ENCODE measurements at places on chromosomes 7 and 10.

GRCh38 chr7:23098460-23098859 is 7.1 kb upstream of the KLHL7 start:
- no peak for DNase-seq

DNA sequence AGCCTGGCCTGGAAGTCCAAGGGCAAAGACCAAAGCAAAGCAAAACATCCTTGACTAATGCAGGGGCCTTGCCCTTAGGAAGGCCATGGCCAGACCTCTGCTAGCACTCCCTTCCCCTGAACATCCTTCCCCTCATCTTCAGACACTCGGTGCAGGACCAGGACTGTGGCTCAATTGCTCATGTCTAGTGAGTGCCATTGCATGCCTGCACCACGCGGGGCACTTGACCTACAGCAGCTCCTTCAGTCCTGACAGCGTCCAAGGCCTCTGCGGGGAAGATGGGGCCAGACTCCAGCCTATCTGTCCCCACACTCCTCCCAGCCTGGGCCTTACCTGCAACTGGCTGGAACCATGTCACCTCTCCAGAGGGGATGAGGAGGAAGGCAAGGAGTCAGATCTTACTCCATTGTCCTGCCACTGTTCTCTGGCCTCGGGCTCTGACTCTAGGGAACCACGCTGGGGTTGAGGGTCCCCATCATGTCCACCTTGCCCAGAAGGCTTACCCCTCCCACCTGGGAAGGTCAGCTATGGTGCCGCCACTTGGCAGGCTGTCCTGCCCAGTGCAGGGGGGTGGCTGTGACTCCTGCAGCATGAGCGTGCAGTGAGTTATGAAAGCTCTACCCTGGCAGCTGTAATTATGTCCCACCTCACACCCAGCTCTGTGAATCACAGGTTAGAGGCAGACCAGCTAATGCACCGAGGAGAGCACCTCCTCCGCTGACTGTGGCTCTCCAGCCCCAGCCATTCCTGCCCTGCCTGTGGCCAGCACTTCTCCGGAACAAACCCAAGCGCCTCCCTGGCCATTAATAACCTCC is 16.1 kb downstream of the DRGX start:
- DNase-seq, result no peak

DNA sequence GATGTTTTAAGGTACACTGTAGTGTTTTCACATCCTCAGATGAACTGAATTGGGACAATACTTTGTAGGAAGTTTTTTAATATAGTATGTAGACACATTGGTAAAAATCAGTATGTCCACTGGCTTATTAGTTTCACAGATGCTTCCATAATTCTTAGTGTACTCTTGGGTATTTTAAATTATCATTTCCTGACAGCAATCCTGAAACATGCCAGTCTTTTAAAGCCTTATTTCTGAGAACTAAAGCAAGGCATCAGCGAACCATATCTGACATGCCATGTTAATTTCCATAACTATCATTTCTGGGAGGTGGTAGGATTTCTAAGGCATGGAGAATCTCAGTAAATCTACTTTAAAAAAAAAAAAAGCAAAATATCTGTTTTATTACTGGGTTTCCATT is 266.4 kb downstream of the ADK start:
- DNase-seq, result no peak

- peak; percentile 24 for DNase-seq
Measured at GRCh38 chr10:87659571-87660483, at the start of gene PAPSS2. Gene PAPSS2, plus strand, starts transcription at chr10:87659878. Its CDS starts 104 bp downstream, at chr10:87659982.

GRCh38 chr10:29142516-29143314 is 146.2 kb upstream of the LYZL1 start:
- DNase-seq, result no peak

DNA sequence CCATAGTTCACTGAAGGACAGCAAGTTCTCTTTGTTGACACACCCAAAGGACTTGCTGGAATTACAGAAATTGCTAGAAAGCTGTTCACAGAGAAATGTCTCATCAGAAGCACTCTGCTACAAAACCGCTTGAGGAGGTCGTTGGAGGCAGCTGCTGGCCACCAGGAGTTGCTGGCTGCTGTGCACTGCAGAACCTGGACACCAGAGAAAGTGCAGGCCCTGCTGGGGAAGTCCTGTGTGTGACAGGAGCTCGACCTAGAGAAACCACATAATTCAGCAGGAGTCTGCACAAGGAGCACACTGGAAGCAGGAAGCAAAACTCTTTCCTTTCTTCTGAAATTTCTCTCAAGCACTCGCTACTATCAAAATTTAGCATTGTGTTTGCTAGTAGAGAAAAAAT is 461.5 kb upstream of the GHITM start:
- DNase-seq, result no peak

- no peak for DNase-seq
Measured at GRCh38 chr10:72000073-72001032, 36.2 kb downstream of the CHST3 start.

- no peak for DNase-seq
Measured at GRCh38 chr7:151774951-151775350, 102.0 kb downstream of the PRKAG2 start.

- DNase-seq, result no peak
Measured at GRCh38 chr10:93379731-93380575, 102.2 kb downstream of the MYOF start.

DNA sequence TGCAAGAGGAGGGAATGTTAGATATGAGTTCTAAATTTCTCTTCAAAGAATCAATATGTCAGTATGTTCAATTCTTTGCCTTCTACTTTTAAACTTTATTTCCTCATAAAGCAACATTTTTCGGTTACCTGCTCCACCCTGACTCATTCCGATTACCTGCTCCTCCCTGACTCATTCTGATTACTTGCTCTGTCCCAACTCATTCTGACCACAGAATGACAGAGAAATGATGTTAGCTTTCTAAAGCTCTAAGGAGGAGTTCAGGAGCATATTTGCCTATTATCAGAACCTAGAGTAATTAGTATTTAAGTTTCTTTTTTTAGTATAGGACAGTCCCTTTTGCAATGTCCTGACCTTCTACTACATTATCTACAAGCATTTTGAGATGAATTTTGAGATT is 24.5 kb upstream of the PPP1R9A start:
- DNase-seq, result peak; percentile 27

GRCh38 chr7:148083448-148083847 is 507.1 kb upstream of the C7orf33 start:
- no peak for DNase-seq

GRCh38 chr7:108535257-108535656 is 9.3 kb upstream of the PNPLA8 start:
- no peak for DNase-seq

DNA sequence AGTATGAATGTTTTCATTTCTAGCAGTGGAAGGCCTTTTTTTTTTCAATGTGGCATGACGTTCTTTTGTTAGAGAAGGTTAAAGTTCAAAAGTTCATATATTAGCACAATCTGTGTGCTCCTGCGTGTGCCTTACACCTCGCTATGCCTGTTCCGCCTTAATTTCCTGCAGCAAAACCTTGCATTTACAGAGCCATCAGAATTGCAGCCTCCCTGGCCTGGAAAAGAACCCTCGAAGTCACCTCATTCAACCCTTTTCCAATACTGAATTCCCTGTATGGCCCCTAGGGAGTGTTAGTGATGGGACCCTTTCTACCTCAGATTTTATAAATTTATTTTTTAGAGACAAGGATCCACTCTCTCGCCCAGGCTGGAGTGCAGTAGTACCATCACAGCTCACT is 103.5 kb upstream of the ZNF438 start:
- DNase-seq, result no peak

DNA sequence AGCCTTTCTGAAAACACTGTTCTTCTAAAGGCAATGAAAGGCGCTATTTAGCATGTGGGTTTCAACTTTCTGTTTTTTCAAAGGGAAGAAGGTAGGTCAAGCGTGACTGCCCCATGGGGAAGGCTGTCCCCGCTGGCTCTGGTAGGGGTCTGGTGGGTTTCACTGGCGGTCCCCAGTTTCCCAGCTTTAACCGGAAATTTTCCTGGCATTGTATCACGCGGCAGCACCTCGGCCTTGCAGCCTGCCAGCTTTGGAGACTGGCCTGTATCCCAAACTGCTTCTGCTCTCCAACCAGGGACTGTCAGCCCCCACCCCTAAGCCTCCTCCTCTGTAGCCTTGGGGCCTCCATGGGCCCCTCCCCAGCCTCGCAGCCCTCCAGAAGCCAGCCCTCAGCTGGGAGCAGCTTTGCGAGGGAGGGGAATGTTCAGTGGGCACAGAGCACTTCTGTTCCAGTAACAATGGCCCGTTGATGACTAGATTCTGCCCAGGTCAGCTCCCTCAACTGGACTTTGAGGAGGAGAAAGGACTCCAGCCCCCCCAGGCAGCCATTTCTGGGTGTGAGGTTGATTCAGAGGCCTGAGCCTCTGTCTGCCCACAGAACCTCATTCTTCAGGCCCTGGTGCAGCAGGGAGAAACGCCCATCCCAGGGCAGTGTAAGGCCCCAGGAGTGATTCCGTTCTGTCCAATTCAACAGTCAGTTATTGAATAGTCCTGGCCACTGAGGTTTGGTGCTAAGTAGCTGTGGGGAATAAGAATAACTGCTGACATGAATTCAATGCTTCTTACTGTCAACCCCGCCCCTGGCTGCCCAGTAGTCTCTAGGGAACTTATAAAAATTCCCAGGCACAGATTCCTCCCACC is 17.1 kb downstream of the CHST3 start:
- peak; percentile 7 for DNase-seq

DNA sequence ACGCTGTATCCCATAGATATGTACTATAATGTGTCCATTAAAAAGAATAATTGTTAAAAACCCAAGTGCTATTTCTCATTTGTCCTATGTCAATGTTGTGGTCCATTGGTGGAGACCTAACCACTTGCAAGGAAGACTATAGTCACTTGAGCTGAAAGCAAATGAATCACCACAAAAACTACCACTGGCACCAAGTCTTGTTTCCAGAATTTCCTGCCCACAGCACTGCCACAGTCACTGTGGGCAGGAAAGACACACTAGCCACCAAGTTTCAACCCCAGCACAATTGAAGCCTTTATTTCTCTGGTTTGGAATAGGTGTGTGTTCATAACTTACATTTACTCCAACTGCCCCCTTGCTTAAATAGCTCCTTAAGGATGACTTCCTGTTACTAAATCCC is 12.4 kb downstream of the DIP2C start:
- no peak for DNase-seq

DNA sequence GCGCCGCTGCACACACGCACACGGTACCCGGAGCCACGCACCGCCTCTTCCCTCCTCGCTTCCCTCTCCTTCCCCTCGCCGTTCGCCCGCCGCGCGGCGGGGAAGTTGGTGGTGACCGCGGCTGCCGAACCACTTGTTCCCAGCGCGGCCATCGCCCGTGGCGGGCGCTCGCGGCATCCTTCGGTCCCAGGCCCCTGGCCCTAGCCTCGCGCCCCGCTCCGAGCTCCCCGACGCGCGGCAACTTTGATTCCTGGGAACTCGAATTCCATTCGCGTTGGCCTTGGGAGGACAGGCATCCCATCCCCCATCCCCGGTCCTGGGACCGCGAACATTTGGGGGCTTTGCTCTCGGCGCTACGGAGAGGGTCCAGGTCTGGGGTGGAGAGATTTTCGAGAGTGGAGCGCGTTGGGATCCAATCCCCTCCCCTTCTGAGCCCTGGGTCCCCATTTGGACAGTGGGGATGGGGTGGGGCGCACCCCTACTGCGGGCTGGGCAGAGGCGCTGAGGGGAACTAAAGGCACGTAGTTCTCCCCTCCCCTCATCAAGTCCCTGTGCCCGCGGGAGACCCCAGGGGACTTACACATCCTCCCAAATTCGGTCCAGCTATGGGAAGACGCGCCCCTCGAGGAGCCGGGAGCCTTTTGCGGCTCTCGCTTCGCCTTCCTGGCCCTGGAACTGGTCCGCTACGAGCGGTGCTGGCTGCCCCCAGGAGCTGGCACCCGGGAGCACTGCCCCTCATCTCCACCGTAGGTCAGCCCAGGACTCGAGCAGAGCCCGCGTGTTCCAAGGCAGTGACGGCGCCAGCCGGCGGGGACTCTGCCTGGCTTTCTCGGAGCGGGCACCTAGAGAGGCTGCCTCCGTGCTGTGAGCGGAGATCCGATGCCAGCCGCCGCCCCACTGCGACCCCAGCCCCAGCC is 834 bp downstream of the CDH23 start:
- no peak for DNase-seq

DNA sequence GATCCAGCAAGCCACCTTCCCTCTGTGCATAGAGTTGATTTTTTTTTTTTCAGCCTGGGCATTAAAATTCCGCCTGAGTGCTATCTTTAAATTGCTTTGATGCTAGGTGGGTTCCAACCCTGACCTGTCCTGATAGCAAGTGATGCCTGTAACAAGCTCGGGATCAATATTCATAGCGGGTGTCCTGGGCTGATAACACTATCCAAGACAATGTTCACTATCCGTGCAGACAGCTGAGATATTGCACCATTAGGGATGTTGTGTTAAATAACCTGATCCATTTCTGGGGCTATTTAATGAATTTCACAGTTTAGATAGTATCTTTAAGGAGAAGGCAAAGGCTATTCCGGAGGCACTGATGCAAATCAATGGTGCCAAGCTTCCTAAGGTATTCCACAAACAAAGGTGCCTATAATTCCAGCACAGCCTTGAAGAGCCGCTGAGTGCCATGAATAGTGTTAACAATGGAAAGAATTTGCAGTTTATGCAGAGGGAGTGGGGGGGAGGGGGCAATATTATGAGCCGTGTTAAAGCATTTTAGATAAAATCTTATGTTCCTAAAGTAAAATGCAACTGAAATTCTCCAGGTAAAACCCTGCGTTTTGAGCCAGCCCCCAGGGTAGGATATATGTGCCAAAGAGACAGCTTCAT is 4.2 kb upstream of the NKX1-2 start:
- no peak for DNase-seq

DNA sequence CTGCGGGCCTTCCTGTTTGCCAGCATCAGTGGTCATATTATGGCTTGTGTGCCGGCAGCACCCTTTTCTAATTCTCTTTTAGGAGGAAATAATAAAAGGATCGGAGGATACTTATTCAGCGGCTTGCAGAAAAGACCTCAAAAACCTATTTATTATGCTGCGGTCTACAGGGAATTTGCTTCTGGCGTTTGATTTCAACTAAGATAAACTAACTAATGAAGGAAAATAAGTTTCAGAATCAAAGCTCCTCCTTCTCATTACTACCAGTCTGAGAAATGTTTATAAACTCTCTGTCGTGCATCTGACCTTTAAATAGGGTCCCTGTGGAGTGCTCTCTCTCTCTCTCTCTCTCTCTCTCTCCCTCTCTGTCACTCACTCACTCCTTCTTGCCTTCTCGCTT is 335.0 kb upstream of the GLI3 start:
- DNase-seq, result no peak

DNA sequence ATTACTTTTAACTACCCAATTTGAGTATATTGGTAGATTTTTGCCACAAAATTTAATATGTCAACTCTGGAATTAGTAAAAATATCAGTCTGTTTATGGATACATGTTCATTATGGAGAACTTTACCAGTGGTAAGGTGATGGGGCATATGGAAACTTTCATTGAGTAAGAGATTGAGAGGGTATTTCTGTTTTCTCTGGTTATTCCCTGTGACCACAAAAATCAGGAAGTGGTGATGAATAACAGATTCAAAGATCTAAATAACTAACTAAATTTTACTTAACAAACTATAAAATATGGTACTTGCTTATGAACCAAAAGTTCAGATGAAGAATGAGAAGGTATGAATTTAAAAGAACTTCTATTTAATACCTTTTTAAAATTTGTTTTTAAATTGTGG is 22.1 kb upstream of the STEAP4 start:
- no peak for DNase-seq

GRCh38 chr10:131805696-131806095 is 95.1 kb upstream of the PPP2R2D start:
- no peak for DNase-seq

GRCh38 chr7:11082552-11083213 is 109.0 kb downstream of the PHF14 start:
- no peak for DNase-seq
